ENCODE measurements at places on chromosomes 7 and 10.
A peak's percentile ranks its signal among the peaks of the same experiment; 100 is the strongest.

- DNase-seq: no peak
Observed at GRCh38 chr7:274266-274665, 15.7 kb upstream of the FOXL3 start.

DNA sequence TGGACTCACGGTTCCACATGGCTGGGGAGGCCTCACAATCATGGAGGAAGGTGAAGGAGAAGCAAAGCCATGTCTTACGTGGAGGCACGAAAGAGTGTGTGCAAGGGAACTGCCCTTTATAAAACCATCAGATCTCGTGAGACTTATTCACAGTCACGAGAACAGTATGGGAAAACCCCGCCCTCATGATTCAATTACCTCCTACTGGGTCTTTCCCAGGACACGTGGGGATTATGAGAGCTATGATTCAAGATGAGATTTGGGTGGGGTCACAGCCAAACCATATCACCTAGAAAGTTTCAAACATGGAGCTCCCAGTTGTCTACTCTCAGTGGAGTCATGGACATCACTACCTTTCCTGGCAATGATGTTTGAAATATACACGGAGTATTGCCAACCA, 49.6 kb downstream of the CYCS start:
- peak; percentile 20 for DNase-seq

- DNase-seq: no peak
Observed at GRCh38 chr7:15802425-15802824, 115.9 kb upstream of the MEOX2 start.

- peak; percentile 53 for DNase-seq
Observed at GRCh38 chr10:102729029-102730026, 14.4 kb upstream of the WBP1L start.

DNA sequence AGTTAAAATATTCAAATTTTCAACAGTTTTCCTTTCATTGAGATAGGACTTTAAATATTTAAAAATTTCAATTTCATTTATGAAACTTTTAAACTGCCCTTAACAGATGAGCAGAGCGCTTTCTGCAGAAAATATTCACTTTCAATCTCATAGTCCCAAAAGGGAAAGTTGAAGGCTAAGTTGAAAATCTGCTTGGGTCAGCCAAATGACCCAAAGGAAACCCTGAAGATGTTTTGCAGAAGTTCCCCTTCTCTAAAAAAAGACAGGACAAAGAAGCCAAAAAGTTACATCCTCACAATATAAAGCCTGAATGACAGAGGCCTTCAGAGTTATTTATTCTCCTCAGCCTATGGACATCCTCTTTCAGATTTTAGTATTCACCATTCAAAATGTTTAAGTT, 17.6 kb upstream of the SCIN start:
- DNase-seq: no peak

GRCh38 chr10:29698773-29699490, 64.2 kb upstream of the SVIL start:
- no peak for DNase-seq

GRCh38 chr10:97585439-97585811, 1.2 kb downstream of the HOGA1 start:
- DNase-seq: no peak

GRCh38 chr10:32890444-32890843, 67.6 kb downstream of the ITGB1 start:
- DNase-seq: no peak

GRCh38 chr7:158710651-158711102, 6.1 kb upstream of the NCAPG2 start:
- no peak for DNase-seq

DNA sequence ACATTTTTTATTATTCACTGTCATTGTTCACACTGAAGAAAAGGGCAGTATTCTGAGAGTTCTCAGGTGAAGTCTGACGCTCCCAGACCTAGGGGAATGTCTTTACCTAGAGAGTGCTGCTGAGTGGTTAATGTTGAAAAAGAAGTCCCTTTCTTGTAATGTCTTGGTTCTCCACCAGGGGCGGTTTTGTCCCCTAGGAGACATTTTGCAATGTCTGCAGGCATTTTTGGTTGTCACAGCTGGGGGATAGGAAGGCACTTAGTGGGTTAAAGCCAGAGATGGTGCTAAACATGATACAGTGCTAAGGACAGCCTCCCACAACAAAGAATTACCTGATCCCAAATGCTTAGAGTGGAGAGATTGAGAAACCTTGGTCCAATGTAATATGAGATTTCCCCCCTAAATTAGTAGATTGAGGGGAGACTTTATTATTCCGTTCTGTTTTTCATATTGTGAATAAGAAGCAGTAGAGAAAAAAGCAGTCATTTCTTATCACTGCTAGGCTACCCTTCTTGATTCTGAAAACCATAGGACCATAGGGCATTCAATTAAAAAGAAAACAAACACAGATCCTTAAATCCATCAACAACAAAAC, 13.1 kb downstream of the UMAD1 start:
- DNase-seq: no peak

GRCh38 chr7:66790196-66790595, 49.7 kb downstream of the RABGEF1 start:
- DNase-seq: no peak

DNA sequence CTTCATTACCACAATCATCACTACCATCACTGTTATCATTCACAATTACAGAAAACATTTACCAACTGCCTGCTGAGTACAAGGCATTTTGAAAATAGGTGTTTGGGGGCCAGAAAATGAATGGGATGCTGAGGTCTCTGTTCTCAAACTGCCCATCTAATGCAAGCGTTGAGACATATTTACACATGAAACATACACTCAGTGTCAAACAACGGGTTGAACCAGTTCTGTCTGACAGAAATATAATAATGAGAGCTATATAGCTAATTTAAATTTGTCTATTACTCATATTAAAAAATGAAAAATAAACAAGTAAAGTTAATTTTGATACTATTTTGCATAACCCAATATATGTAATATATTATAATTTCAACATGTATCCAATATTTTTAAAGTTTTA, 303.1 kb downstream of the KCNMA1 start:
- no peak for DNase-seq

- no peak for DNase-seq
Observed at GRCh38 chr7:48710995-48711394, 213.4 kb upstream of the CDC14C start.

DNA sequence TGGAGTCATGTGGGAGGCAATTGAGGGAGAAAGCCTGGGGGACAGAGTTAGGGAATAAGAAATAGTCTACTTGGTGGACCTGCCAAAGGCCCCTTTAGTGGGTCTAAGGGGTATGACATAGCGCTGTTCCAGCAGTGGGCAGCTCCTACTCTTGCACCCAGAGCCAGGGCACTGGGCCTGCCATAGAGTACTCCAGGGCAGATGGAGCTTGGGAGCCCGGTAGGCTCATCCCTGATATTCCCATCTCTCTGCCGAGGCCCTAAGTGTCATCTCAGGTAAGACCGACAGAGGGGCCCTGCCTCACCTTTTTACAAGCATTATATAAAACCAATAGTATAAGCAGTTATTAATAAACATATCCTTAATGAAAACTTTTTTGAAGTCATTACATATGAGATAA, 9.6 kb downstream of the SAMD9L start:
- no peak for DNase-seq

DNA sequence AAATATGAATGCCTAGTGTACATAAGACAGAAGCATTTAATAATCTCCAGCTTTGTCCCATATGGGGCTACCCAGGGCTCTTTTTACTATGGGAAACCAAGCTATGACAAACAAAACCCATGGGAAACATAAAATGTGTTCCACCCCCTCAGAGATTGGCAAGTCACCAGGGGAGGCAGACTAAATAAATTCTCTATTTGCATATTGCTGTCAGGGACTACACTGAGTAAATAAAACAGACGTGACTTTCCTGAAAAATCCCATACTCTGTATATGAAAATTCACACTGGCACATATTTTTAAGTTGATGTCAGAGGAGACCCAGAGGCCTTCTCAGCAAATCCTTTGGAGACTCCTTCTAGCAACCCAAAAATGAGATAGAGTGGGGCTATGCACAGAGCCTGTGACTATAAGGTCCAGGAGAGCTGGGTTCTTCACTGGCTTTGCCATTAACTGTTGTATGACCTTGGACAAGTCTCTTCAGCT, 44.0 kb upstream of the HPSE2 start:
- DNase-seq: no peak

GRCh38 chr10:62072901-62073300, 171.4 kb downstream of the ARID5B start:
- DNase-seq: no peak

- no peak for DNase-seq
Observed at GRCh38 chr7:34445653-34446052, 212.4 kb upstream of the NPSR1 start.

DNA sequence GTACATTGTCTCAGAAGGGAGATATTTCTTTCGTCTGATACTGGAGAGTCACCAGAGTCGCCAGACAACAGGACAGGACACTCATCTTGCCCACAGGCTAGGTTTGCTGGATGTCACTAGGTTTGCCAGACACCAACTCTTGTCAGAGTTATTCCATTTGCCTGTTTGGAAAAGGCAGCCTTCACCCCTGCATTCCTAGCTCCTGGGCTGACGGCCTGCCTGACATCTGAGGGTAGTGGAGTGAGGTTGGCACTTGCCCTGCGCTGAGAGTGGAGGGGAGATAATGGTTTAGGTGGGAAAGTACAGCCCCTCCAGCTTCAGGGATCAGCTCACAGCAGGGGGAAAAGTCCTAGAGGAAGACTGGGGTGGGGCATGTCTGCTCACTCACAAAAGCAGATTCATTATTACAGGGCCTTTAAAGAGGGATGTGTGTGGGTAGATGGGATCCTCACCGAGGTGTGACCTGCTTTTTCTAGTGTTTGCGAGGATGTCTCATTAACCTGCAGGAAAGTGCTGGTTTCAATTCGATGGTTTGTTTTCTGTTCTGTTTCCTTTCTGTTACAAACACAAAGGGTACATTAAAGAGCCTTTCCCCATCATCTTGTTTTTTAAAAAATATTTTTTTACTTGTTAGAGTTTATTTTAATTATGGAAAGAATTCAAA, 79.3 kb upstream of the TNS3 start:
- no peak for DNase-seq

DNA sequence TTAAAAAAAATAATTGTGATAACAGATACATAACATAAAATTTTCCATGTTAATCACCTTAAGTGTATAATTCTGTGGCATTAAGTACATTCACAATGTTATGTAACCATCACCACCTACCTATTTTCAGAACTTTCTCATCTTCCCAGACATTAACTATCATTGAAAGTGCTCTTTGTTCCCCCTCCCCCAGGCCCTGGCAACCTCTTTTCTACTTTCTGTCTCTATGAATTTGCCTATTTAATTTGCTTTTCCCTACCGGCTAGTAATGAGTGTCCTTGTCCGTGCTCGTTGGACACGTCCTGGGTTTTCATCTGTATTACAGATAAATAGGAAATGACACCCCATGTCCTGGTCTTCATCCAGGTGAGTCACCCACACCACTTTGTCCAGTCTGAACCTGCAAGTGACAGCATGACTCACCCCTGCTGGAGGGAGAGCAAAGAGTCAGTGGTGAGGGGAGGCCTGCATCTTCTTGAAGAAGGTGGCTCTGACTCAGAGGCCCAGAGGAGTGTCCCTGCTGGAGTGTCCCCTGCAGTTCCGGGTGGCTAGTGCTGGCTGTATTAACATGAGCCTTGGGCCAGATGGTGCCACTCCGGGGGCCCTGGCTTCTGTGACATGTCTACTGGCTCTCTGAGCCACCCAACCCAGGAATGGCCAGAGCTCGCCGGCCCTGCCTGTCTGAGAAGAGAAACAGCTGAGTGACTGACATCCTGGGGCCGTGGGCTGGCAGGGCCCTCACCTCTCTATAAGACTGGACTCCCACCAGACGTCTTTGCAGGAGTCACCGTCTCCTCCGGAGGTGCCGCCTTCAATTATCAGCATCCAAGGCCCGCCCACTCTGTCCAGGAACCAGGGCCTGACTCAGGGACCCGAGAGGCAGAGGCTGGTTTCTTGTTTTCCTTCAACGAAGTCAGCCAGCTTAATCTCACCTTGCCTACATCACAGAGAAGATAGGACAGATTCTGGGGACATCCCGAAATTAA, 503.2 kb upstream of the MKI67 start:
- DNase-seq: no peak

GRCh38 chr10:104209575-104210198, 22.5 kb downstream of the CFAP43 start:
- peak; percentile 29 for DNase-seq

- no peak for DNase-seq
Observed at GRCh38 chr10:13989616-13990015, 341.1 kb downstream of the FRMD4A start.

- DNase-seq: no peak
Observed at GRCh38 chr10:64762861-64763260, 1241.7 kb downstream of the REEP3 start.

DNA sequence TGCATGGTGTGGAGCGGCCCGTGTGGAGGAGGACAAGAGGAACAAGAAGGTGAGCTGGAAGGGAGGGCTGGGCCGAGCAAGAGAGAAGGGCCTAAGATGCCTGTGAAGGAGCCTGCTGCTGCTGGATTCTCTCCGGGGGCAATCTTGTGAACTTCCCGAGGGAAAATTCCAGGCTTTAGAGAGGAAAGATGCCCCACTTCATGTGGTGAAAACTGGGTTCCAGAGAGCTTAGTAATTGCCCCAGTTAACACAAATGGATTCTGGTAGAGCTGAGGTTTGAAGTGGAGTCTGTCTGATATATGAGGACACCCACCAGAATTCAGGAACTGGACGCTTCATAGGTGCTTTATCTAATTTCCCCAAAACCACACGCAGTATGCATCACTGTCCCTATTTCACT, 114.1 kb upstream of the ZMIZ1 start:
- DNase-seq: no peak

- DNase-seq: no peak
Observed at GRCh38 chr7:106331441-106332175, 46.8 kb upstream of the NAMPT start.

DNA sequence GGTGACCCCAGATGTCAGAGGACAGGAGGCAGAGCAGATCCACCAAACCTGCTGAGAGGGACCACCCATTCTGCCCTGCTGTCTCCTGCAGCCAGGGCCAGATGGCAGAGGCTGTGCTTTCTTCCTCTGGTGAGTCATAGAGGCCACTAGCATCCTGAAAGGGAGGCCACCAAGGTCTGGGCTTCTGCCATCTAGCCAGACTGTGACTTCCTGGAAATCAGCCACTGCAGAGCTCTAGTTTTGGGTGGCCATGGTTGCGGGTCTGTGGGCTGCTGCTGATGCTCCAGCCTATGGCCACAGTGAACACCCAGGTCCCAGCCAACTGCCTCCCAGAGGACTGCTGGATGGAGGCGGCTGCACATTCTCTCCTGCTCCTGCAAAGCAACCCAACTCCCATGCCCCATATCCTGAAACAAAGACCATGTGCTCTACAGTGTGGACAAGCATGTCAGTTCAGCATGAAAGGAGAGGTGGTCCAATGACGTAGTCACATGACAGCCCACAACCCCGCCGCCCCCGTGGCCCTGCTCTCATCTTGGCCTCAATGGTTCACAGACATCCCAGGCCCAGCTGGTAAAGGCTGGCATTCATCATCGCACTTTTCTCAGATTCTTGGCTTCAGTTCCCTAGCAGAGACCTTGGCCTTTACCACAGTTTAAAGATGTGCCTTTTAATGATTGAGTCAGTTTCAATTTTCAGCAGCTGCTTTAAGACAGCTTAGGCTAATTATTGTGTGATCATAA, 73.9 kb upstream of the CXCL12 start:
- DNase-seq: no peak

GRCh38 chr7:76509931-76510877, at the start of gene UPK3B:
UPK3B (plus strand) TSS chr7:76510552; CDS start chr7:76510653, 101 bp downstream.
- no peak for DNase-seq
